NCI-H187 treated with DMSO at 0.1 percent for 48 hours (cell line): ENCODE measurements at places on chromosomes 2 and 18.

GRCh38 chr2:202115479-202115971 is 42.5 kb downstream of the KIAA2012 start:
- no peak for DNase-seq

- no peak for DNase-seq
Measured at GRCh38 chr2:96508521-96509113, 3.5 kb upstream of the NEURL3 start.

- DNase-seq, result no peak
Measured at GRCh38 chr2:144703852-144704708, 184.2 kb upstream of the ZEB2 start.

DNA sequence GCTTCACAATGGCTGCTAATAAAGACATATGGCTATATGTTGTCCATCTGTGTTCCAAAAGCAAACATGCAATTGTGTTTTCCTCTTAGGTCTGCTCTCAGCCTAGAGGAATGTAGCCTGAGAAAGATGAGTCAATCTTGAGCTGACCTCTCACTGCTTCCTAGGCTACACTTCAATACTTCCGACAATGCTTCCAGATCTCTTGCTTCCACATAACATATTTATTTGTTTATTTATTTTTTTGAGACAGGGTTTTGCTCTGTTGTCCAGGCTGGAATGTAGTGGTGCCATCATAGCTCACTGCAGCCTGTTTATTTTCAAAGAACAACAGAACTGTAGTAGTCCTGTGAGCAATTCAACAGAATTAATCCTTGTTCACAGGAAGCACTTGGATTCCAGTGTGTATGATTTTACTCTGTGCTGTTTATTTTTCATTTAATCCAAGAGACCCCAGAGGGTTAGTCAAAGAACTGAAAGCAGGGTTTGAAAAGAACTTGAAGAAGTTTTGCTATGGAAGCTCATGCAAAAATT is 437.9 kb downstream of the TXNL1 start:
- DNase-seq, result no peak

DNA sequence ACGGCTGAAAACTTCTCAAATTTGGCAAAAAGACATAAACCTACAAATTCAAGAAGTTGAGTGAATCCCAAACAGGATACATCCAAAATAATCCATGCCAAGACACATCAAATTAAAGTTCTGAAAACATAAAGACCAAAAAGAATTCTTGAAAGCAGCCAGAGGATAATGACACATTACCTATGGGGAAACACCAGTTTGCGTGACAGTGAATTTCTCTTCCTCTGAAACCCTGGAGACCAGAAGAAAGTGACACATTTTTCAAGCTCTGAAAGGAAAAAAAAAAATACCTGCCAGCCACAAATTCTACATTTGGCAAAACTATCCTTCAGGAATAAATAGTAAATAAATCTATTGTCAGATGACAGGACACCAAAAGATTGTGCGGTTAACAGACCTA is 86.0 kb upstream of the AFF3 start:
- DNase-seq, result no peak

GRCh38 chr2:16742026-16742425 is 76.4 kb upstream of the CYRIA start:
- DNase-seq, result no peak

DNA sequence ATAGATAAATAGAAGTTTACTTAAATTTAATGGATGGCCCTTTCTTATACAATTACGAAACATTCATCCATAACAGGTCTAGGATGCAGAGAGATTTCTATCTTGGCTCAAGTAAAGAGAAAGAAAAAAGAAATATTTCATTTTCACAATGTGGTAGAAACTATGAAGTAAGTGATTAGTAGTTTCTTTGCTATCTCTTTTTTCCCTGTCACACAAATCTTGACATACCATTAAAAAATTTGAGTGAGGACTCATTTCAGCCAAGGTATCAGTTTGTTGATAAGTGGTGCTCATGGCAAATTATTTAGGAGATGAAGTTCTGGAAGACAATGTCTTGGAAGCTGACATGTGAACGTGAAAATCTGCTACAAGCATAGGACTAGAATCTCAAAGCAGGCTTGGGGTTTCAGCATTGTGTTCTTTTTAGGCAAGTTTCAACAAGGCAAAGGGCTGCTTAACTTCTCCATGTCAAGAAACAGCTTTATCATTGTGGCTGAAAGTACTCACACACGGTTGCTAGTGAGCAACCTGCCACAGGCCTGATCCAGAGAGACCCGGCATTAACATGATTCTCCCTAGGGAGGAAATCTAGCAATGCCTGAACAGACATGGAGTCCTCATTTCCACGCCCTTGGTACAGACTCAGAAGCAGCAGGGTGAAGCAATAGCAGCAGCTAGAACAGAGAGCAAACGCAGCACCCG is 414.6 kb downstream of the DLGAP1 start:
- no peak for DNase-seq
